ENCODE measurements at places on chromosomes 11 and 22. TPM values are rescaled to one million over a fixed set of nuclear protein-coding genes. Genes with fewer than 3 reads are reported as not detected.

- DNase-seq, result no peak
Measured at GRCh38 chr11:117664897-117665296, 132.1 kb downstream of the DSCAML1 start.

DNA sequence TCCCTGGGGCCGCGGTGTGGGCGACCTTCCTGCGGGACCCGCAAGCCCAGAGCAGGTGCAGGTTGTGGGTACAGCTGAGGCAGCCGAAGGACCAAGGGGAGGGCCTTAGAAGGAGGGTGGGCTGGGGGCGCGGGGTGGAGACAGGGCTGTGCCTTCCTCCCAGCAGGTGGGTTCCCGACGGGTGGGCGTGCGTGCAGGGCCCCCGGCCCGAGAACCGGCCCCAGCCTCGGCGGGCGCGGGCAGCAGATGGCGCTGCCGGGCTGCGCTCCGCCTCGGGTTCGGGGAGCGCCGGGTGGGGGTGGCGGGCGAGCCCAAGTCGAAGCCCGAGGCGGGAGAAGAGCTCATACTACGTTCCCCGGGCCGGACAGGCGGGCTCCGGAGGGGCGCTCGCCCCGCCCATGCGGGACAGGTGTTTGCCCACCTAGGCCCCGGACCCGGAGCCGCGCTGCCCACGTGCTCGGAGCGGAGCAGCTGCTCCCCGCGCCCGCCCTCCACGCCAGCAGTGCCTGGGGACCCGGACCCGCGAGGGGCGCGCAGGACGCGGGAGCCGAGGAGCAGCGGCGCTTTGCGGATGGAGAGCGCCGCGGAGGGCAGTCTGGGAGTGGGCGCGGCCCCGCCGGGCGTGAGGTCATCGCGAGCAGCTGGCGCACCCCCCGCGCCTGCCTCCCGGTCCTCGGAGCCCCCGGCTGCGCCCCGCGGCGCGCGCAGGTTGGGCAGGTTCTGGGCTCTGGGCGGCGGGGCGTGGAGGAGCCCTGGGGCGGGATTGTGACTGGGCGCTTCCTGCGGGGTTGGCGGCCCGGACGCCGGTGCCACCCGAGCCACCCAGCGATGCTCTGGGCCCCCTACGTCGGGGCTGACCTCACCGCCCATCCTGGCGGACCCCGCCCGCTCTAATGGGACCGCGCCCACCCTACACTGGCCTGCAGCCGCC is 25.3 kb downstream of the DUSP8 start:
- peak; percentile 32 for DNase-seq

OR4D9 gene
- total RNA-seq, result not detected

DNA sequence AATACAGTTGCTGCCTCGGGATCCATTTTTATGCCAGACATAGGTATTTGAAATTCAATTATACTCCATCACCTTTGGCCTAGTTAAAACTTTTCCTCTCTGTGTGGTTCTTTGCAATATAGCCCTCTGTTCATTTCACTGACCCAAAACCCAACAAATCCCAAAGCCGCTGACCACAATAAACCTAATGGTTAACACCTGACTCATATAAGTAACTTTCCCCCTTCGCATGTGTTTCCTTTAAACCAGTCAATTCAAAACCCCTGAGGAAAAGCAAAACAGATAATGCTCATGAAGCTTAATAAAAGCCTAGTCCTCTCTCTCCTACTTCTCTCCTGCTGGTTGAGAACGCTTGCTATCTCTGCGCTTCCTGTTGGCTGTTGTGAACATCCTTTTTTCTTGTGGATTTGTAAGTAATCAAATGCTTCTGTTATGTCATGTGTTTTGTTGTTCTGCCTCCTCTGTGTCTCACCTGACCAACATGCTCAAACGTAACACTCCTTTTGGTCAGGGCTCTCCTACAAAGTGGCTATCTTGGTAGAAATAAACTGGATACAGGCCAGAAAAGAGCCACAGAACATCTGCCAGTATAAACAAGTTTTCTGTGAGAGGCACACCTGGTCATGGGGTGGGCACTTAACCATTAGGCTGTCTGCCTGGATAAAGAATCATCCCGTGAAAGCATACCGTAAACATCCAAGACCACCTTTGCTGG is 652.6 kb downstream of the METTL15 start:
- DNase-seq, result no peak

GRCh38 chr11:108558222-108558621 is 35.3 kb downstream of the EXPH5 start:
- DNase-seq, result no peak

- DNase-seq, result peak; percentile 55
Measured at GRCh38 chr11:123434262-123434661, 4.2 kb downstream of the GRAMD1B start.

RTCB gene
- 59.0 TPM for total RNA-seq

- peak; percentile 18 for DNase-seq
Measured at GRCh38 chr11:95086836-95087570, 2.6 kb upstream of the ENDOD1 start.

- no peak for DNase-seq
Measured at GRCh38 chr22:26457661-26458272, 25.8 kb downstream of the HPS4 start.

ARHGAP20 gene
- not detected for total RNA-seq

- peak; percentile 52 for DNase-seq
Measured at GRCh38 chr11:74269161-74269811, 42.2 kb downstream of the P4HA3 start.

C11orf42 gene
- total RNA-seq, result not detected

SHISAL1 gene
- total RNA-seq, result not detected

- peak; percentile 86 for DNase-seq
Measured at GRCh38 chr11:118488480-118489109, 38.7 kb upstream of the TTC36 start.

DNA sequence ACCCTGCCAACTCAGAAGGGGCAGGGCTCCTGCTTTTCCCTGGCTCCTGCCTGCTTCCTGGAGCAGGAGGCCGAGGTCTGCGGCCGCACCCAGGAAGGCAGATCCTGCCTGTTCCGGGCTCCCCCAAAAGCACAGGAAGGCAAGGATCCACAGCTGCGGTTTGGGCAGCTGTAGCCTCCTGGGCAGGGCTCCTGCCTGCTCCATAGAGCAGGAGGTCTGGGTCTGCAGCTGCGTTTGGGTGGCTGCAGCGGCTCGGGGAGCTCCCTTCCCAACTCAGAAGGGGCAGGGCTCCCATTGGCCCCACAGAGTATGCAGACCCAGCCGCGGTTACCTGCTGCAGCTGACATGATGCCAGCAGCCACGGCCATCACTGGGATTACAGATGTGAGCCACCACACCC is 5.5 kb downstream of the UPK2 start:
- no peak for DNase-seq

C11orf87 gene
- not detected for total RNA-seq

HOATZ gene
- 0.37 TPM for total RNA-seq

- DNase-seq, result no peak
Measured at GRCh38 chr22:39247361-39247760, 2.6 kb upstream of the PDGFB start.

CSTF3 gene
- total RNA-seq, result 26.5 TPM

- no peak for DNase-seq
Measured at GRCh38 chr11:93288079-93288478, 42.5 kb upstream of the DEUP1 start.

- no peak for DNase-seq
Measured at GRCh38 chr11:83282084-83282716, 4.0 kb downstream of the CCDC90B start.

DNA sequence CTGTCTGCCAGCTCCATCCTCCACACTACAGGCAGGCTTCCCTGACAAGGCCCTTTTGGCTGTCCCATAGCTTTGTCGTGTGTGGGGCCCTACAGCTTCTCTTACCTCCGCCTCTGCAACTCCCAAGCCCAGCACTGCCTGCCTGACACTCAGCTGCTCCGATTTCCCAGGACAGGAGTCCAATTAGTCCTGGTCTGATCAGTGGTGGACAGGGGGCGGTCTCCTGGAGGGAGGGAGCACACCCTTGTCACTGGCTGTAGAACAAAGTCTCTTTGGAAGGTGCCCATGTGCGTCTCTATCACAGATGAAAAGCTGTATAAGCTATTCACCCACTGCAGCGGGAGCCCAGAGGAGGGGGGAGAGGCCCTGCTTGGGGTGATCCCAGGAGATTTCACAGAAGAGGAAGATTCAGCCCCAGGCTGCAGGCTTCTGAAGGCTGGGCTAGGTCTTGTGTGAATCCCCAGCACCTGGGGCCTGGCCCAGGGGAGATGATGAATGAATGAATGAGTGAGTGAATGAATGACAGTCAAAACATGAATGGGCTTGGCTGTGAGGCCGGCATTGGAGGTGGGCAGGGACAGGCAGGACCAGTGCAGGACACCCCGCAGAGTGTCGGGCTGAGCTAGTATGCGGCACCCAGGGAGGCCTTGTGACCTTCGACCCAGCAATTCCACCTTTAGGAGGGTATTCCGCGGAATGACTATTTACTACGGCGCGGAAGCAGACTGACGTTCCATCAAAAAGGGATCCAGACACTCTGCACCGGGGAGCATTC is 142.4 kb downstream of the CACNA1I start:
- DNase-seq, result no peak

MMP11 gene
- 0.42 TPM for total RNA-seq

RCOR2 gene
- total RNA-seq, result 0.60 TPM

DNA sequence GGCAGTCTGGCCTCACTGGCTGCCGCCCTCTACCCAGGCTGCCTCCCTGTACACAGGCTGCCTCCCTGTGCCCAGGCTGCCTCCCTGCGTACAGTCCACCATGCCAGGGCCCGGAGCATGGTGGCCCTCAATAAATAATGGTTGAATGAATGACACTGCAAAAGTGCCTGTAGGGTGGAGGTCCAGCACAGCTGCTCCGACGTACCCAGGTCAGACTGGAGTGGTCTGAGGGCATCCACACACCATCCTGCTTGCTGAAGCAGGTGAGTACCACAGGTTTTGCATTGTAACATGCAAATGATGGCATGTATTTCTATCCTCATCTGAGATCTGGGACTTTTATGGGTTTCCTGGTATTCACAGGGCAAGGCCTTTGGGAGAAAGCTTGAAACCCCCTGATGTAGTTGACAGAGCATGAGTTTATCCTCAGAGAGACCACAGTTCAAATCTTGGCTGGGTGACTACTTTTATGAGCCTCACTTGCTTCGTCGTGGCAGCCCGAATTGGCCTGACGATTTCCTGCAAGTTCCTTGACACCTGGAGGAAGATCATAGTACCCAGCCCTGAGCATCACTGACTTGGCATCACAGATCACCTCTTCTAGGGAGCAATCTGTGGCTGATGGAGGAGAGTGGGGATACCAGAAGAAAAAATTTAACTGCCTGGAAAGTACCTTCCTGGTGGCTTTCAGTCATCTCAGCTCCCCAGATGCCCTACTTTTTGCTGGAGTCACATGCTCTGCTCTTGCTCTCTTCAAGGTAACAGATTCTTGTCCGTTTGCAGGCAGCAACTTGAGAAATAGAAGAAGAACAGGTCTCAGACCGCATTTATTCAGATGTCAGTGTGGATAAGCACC is 16.0 kb upstream of the CYB5R3 start:
- no peak for DNase-seq

NAV2 gene
- 0.71 TPM for total RNA-seq

SLC35C1 gene
- total RNA-seq, result 23.5 TPM

DNA sequence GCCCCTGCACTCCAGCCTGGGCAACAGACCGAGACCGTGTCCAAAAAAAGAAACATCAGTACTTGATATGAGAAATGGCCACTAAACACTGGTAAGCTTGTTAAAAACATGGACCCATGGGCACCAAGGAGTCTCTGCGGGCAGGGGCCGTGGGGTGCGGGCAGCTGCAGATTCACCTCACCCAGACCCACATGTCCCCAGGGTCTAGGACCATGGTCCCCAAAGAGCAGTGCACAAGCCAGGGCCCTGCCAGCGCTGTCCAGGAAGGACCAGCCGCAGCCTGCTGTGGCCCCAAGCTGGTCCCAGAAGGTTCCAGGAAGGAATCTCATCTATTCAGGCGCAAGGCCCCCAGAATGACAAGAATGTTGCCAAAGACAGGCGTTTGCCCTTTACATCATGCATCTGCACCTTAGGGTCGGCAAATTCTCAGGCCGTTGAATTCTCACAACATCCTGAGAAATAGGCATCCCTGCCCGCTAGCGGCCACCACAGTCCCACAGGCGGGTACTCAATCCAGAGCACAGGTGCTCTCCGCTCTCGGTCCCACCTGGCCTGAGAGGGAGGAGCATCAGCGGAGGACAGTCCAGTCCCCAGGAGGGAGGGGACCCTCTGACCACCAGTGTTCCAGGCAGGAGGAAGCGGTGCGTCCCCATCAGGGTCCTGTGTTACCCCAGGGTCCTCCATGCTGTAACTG is 9.5 kb downstream of the YPEL1 start:
- DNase-seq, result no peak

- no peak for DNase-seq
Measured at GRCh38 chr11:116615211-116615865, 157.4 kb downstream of the BUD13 start.

IGF2 gene
- total RNA-seq, result not detected

DNA sequence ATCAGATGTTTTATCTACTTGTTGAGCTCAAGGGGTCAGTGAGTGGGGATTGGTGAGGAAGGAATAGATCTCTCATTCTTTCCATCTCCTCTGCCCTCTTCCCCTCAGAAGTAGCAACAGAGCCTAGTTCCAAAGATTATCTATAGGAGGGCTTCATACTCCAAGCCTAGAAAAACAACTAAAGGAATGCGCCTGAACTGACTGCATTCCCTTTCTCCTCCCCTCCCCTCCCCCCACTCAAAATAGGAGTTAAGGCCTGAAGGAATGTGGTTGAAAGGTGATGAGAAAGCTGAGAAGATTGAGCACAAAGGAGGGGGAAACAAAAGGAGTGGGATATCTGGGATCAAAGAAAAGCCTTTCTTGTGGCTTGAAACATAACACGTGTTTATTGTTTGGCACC is 10.5 kb downstream of the EMSY start:
- DNase-seq, result no peak
